ENCODE measurements at places on chromosomes 5 and 9.

GRCh38 chr5:87210743-87211142 lies 56.9 kb upstream of the RASA1 start:
- no peak for DNase-seq

GRCh38 chr5:120367896-120368634 lies 96.0 kb upstream of the PRR16 start:
- DNase-seq: no peak

- no peak for DNase-seq
Measured at GRCh38 chr9:31908158-31908890, 476.1 kb upstream of the ACO1 start.

- no peak for DNase-seq
Measured at GRCh38 chr9:98995059-98995671, 51.5 kb downstream of the COL15A1 start.

GRCh38 chr5:140239939-140240700 lies 62.8 kb downstream of the PFDN1 start:
- peak; percentile 28 for DNase-seq

GRCh38 chr9:135516132-135516860 lies 4.9 kb upstream of the LCN1 start:
- DNase-seq: no peak

GRCh38 chr9:124428751-124429529 lies 13.7 kb upstream of the PSMB7 start:
- no peak for DNase-seq

DNA sequence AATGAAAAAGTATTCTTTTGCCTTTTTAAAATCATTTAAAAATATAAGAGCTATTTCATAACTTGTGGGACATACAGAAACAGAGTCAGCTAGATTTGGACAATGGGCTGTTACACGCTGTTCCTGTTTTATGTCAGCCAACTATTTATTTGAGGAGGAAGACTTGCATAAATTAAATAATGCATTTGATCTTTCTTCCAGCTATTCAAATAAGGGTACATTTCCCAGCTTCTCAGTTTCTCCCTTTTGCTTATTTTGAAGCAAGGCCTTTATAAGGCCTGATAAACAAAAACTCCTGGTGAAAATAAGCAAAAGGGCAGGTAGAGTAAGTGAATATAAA lies 6.5 kb downstream of the STOM start:
- DNase-seq: no peak

GRCh38 chr5:72956324-72957140 lies 691 bp downstream of the FCHO2 start:
- peak; percentile 1 for DNase-seq

DNA sequence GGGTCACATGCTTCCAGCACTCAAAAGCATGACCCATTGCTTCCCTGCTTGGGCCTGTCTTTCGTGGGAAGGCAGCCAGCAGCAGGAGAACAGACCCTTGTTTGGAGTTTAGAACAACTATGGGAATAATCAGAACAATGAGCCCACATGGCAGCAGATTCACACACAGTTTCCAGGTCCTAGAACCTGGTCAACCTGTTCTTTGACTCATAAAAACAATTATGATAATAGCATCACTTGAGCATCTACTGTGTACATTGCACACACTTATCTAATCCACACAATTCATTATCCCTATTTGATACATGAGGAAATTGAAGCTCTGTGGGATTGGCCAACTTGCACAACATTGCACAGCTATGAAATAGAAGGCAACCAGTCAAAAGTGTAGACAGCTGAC lies 41.7 kb downstream of the KLF4 start:
- no peak for DNase-seq

DNA sequence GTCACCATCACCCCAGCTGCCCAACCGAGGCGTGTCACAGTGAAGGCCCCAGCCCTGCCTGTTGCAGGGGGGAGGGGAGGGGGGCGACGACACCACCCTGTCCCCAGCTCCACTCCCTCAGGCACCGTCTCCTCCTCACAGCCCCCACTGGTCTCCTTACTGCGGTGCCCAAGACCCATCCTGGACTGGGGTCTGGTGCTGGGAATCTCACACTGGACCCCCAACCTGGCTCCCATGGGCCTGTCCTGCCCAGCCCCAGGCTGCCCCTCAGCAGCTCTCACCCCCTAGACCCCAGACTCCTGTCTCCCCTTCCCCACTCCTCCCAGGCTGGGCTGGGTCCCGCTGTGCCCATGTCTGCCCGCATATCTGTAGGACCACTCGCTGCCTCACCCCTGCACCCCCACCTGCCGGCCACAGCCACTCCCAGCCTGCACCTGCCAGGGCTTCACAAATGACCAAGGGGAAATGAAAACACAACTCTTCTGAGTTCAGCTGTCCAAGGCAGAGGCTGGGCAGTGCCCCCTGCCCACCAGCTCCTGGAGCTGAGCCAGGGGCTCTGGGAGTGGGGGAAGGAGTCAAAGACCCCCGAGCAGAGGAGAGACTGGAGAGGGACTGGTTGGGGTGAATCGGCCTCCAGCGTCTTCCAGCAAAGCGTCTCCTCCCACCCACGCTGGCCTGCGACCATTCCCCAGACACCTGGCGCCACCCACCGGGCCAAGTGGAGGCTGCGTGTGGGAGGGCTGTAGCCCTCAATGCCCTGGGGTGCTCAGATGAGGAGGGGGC lies 32.6 kb upstream of the EGFL7 start:
- peak; percentile 13 for DNase-seq

DNA sequence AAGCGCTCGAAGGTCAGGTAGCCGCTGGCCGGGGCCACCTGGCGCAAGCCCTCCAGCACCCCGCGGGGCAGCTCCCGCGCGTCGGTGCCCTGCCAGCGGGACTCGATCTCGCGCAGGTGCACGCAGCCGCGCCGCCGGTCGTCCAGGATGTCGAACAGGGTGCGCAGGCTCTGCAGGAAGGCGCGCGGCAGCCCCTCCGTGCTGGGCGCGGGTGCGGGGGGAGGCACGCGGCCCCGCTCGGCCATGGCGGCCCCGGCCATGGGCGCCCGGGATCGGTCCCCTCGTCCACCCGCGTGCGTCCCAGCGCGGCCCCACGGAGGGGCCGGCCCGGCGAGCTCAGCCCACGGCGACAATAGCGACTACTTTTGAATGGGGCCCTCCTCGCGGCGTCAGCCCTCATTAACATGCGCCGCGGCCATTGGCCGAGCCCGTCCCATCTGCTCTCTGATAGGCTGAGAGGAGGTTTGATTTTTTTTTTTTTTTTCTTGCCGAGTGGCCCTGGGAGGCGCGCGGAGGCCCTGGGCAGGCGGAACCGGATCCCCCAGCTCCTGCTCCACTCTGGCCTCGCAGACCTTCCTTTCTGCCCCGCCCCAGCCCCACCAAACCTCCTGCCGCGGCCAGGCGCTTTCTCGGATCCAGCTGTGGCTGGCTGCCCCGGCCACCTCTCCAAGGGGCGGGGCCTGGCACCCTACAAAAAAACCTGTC lies at the start of gene SAPCD2:
TSS of gene SAPCD2 (minus strand) at position 357 of the 705 bp plus-strand sequence. CDS start at position 260, 97 bp downstream.
- peak; percentile 63 for DNase-seq
